WTC11 (cell line): ENCODE measurements at places on chromosomes 2 and 18.

- DNase-seq = no peak
These were observed 69.6 kb downstream of the SMC6 start for GRCh38 chr2:17683981-17684380.

- DNase-seq = no peak
These were observed 120.0 kb upstream of the RBMS1 start for GRCh38 chr2:160613466-160614153.

GRCh38 chr2:11598228-11598731 lies 64.4 kb downstream of the GREB1 start:
- DNase-seq = no peak

GRCh38 chr2:76625101-76625500 lies 897.1 kb downstream of the LRRTM4 start:
- DNase-seq = no peak

GRCh38 chr2:328761-329160 lies 40.9 kb upstream of the ALKAL2 start:
- DNase-seq = no peak

DNA sequence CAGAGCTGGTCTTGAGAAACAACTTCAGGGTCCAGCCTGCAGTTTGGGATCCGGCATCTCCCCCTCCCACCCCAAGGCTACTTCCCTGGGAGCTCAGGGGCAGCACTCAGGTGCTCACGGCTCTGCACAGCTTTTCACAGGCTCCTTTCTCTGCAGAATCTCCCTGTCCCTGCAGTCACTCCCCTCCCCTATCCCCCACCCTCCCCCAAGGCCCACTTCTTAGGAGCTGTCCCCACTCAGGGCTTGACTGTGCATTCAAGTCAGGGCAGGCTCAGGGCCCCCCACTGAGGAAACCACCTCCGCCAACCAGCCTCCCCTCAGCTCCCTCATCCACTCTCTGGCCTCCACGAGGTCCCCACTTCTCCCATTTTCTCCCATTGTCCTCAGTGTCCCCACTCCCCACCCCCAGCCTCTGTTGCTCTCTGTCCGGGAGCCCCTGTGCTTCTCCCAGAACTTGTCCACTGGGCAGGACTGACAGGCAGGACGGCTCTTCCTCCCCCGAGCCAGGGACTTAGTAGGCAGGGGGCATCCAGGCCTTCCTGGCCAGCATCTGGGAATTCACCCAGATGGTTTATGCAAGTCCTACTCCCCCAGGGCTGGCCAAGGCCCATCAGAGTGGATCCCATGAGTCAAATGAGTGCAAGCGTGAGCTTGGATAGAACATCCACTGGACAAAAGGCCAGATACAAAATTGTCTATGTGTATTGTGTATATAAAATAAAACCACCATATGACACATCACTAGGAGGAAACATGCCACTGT lies 7.6 kb downstream of the NMUR1 start:
- DNase-seq = no peak

- DNase-seq = peak; percentile 88
These were observed 488.6 kb upstream of the SMIM21 start for GRCh38 chr18:75915941-75916623.

DNA sequence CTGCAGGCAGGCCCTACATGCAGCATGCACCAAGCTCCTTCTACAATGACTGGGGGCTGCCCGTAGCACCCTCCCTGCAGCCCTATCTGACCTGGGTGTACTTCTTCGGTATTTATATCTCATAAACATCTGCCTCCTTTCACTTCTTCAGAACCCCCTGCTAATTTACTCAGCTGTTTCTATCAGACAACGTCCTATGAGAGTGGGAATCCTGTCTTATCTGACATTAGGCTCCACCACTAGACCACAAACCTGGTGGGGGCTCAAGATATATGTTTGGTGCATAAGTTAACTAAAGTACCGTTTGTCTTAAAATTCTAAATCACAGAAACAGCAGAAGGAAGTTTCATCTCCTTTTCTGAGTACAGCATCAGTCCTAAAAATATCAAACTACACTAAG lies 10.6 kb downstream of the HSBP1L1 start:
- DNase-seq = no peak

- DNase-seq = no peak
These were observed 32.0 kb upstream of the CCDC88A start for GRCh38 chr2:55451699-55452098.

- DNase-seq = no peak
These were observed 1094.6 kb upstream of the CDH2 start for GRCh38 chr18:29271501-29271900.

- DNase-seq = no peak
These were observed 420 bp downstream of the PIGN start for GRCh38 chr18:62186499-62186773.

- no peak for DNase-seq
These were observed 4.1 kb downstream of the SPATS2L start for GRCh38 chr2:200310545-200310971.

DNA sequence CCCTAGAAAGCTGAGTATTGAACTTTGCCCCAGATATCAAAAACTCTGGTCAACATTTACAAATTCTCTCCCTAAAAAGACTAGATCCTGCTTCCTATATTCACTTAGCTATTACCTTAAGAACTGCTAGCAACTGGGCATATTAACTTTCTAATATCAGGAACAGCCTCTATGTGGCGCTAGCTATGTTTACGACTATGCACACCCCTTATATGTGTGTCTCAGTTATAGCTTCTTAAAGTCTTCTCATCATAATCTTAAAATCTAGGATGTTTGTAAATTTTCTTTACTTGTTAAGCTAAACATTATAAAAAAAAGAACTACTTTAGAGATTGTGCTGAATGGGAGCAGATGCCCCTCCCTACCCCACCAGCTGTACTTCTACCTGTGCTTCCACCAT lies 1.7 kb upstream of the STAMBP start:
- no peak for DNase-seq

GRCh38 chr2:24708537-24709152 lies 84.5 kb downstream of the PTRHD1 start:
- DNase-seq = no peak

- DNase-seq = no peak
These were observed 2.2 kb upstream of the ACADL start for GRCh38 chr2:210227290-210228088.

DNA sequence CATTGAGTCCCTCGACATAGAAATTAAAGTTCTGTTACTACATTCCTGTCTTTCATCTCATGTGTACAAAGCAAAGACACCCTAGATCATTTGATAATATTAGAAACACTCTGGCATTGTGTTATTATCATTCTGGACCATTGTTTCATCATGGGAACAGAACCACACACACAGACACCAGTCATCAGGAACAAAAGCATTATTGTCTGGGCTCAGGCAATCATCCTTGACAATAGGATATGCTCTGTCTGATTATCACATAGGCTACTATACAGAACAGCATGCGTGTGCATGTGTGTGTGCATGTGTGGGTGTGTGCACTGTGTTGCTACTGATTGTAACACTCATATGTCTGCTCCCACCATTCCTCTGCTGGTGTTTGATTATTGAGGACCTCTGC lies 242.5 kb downstream of the SH3BP4 start:
- no peak for DNase-seq

DNA sequence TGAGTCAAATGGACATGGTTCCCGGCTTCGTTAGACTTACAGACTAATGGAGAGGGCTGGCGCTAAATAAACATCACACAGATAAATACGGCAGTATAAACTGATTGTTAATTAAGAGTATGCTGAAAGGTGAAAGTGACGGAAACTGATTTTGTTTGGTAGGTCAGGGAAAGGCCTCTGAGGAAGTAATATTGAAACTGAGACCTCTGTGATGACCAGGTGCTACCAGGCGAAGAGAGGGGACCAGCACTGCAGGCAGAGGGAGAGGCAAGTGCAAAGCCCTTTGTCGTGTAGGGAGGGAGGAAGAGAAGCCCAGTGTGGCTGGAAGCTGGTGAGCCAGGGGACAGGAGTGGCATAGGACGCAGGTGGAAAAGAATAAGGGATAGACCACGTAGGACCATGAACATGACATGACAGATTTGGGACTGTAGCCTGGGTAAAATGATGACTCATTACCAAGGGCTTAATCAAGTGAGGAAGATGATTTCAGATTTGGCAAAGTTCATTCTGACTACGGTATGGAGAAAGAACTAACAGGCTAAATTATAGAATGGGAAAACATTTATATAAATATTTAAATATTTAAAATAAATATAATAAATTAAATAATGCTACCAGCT lies 433.1 kb downstream of the NCKAP5 start:
- DNase-seq = no peak

- DNase-seq = no peak
These were observed 55.4 kb downstream of the POLR1A start for GRCh38 chr2:86050301-86050700.

- no peak for DNase-seq
These were observed 132.2 kb downstream of the TDRD15 start for GRCh38 chr2:21256006-21256405.

DNA sequence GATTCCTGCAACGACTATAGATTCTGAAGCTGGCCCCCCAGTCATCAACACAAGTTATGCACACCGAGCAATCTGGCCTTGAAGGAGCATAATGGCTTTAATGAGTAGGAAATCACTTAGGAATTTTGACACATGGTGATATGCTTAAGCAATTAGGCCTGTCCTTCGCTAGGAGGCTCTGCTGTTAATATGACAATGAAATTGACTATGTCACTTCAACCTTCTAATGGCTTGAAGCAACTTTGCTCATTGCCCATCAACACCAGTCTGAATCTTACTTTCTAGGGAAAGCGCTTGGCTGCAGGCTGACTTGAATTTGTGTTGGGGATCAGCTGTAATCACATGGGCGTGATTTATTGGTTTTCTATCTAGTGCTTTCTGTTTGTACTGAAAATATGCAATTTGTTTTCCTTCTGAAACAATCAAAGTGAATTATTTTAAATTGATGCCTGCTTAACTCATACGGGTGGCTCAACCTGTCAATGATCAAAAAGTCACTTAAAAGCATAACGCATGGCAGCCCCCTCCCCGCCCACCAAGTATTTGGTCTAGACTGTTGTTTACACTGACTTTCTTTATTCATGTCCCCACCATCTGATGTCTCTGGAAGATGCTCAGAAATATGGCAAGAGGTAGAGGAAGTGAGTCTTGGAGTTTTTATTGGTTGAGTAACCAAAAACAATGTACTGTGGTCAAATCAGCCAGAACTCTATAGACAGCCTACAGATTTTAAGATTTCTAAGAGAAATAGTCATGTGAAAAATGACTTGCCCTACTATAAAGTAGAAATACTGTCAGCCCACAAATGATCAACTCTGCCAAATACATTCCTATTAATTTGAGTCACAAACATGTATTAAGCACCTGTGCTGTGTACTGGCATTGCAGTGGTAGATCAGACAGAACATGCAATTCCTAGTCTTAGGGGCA lies 344.9 kb downstream of the RBM43 start:
- no peak for DNase-seq
